GM04504 (cell line): ENCODE measurements at places on chromosomes 1 and 21.
A peak's percentile ranks its signal among the peaks of the same experiment; 100 is the strongest.

DNA sequence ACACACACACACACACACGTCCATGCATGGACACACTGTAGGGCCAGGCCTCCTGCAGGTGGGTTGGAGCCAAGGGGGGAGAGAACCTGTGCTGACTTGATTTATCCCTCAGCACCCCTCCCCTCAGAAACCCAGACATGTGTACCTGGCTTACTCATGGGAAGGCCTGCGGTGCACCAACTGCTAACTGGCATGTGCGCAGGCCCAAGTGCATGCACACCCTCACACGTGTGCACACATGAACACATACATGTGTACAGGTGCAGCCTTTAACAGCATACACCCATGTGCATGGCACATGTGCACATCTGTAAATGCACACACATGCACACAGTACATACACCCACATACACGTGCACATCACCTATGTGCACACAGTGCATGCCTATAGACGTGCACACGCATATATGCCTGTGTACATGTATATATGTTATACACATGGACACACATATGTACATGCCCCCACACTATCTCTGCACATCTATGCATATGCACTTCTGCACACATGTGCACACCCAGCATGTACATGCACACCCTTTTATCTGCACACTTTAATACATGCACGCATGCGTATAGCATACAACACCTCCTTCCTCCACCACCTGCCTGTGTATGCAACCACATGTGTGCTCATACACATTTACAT is 67.5 kb downstream of the TRIM11 start:
- DNase-seq = no peak

- no peak for DNase-seq
Measured at GRCh38 chr1:220123066-220123465, 29.1 kb downstream of the IARS2 start.

GRCh38 chr1:78855258-78855657 is 151.3 kb downstream of the ADGRL4 start:
- DNase-seq = no peak

- no peak for DNase-seq
Measured at GRCh38 chr1:6484826-6485167, 6.7 kb downstream of the PLEKHG5 start.

DNA sequence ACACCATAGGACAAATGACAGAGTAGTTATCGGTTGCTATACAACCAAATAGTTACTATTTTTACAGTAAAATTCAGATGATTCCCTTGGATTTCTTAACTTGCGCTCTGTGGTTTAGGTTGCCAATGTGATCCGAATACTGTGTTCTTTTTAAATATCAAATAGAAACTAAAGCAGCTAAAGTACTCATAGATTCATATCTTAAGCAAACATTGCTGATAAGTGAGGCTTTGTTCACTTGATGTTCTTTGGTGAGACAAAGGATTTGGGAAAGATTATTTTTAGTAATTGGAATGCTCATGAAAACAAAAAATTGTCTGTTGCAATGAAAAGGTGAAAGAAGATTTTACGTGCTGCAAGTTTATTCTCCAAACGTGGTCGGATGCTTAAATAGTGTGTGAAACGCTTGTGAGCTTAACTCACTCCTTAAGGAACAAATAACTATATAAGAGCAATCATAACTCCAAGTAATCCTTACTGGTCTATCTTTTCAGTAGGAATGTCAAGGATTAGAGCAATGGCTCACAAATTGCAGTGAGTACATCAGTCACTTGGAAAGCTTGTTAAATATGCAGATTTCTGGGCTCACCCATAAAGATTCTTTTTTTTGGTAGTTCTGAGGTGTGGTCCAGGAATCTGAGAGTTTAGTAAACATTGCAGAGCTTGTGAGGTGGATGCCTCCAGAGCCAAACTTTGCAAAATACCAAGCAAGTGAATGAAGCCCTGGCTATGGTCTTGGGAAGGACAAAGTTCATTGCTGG is 31.8 kb upstream of the PDC start:
- no peak for DNase-seq

DNA sequence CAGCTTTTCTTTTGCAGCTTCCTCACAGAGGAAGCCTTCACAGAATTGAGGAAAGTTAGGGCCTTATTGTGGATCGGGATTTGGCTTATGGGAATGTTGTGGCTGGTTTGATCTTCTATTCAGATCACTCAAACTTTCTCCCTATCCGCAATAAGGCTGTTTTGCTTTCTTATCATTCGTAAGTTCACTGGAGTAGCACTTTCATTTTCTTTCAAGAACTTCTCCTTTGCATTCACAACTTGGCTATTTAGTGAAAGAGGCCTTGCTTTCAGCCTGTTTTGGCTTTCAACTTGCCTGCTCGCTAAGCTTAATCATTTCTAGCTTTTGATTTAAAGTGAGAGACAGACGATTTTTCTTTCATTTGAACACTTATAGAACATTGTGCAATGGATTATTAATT is 181.9 kb upstream of the B3GALT2 start:
- no peak for DNase-seq

GRCh38 chr1:90977522-90977921 is 44.3 kb downstream of the ZNF644 start:
- DNase-seq = no peak

GRCh38 chr1:10186331-10187025 is 23.9 kb upstream of the KIF1B start:
- DNase-seq = peak; percentile 82

DNA sequence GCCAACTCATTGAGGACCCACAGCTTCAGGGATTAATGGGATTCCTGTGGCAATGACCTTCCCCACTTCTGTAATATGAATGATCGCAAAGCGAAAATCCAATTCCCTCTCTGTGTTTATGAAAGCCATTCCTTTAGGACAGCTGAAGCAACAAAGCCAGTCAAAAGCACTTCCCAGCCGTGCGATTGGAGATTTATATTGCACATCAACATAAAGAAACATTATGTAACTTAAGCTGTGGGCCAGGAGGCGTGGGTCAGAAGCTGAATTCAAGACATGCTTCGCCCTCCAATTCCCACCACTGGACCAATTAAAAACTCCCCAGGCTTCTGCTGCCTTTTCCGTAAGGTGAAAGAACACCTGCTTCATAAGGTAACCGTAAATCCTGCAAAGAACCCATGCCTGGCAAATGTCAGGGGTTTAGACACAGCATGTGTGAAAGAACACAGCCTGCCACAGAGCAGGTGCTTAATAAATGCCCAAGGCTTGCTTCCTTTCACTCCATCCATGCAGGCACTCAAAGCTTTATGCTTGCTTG is 138.9 kb upstream of the SOD1 start:
- DNase-seq = no peak

DNA sequence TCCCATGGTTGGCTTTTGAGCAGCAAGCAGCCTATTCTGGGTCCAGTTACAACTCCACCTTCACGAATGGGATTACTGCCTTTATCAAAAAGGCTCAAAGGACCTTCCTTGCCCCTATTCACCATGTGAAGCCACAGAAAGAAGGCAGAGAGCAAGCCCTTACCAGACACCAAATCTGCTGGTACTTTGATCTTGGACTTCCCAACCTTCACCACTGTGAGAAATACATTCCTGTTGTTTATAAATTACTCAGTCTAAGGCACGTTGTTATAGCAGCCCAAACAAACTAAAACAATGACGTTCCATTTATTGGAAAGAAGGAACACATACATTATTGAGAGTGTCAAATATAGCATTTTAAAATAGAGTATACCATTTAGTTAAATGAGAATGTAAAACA is 1557.9 kb downstream of the PLA2G4A start:
- DNase-seq = no peak

DNA sequence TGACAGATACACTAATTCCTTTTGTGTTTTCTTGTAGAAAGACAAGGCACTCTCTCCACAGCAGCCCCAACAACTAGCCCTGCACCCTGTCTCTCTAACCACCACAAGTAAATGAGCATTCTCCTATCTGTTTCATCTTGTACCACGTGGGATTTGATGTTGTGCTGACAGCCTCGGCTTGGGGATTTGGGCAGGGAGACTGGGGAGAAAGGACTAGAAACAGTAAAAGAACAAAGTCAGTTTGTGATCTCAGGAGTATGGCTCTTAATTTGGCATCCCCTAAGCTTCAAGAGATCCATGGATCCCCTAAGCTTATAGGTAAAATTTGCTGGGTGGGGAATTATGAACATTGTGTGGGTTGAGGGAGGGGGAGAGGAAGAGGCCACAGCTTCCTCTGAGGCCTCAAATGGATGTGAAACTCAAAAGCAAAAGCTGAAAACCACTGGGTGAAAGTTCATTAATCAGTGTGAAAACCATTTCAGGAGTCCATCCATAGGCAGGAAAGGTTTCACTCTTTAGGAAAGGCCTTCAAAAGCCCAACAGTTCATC is 3.1 kb downstream of the C1orf162 start:
- DNase-seq = no peak

DNA sequence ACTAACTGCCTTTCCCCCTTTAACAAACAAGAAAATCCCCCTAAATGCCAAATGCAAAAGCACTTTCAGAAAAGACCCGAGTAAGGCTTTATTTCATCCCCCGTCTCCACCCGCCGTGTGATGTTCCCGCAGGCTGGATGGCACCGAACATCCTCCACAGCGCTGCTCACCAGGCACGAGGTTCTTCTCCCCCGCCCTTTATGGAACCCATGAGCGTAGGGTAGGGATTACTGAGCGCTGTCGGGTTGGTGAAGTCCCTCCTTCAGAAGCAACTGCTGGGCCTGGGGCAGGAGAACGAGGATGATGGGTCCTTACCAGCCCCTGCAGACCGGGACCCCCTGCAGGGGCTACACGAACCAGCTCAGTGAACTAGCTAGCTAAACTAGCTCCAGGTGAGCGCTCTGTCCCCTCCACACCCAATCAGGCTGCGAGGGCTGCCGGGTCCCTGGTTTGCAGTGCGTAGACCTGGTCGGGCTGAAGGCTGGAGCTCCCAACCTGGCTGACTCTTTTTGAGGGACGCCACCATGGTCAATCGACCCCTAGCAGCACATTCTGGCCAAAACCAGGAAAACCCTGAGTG is 80.4 kb downstream of the ITPKB start:
- no peak for DNase-seq

DNA sequence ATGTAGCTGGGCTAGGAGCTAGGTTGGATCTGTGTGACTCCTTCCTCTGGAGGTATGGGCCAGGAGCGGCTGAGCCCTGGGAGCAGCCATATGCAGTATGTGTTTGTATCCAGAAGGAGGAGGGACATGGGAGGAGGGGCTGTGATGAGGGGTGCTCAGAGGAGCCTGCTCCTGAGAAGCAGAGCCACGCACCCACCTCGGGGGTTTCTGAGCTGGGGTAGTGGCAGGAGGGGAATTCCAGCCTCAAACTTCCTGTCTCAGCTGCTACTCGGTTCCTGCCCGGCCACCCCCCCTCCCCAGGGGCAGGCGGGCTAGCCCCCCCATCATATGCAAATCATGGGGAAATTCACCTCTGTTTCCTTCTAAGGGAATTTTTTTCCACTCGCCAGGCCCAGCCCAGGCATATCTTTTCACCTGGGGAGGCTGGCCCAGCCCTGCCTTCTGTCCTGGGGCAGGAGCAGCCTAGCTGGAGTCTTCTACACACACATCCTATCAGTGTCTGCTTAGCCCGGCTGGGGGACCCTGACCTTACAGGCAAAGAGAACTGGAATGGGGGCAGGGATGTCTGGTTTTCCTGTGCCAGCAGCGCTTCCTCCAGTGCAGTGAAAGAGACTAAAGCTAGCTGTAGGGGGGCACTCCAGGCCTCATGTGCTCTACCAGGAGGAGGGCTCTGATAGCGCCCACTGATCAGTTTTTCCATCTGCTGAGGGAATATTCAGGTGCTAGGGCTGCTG is 3.0 kb downstream of the ZC3H12A start:
- DNase-seq = no peak

DNA sequence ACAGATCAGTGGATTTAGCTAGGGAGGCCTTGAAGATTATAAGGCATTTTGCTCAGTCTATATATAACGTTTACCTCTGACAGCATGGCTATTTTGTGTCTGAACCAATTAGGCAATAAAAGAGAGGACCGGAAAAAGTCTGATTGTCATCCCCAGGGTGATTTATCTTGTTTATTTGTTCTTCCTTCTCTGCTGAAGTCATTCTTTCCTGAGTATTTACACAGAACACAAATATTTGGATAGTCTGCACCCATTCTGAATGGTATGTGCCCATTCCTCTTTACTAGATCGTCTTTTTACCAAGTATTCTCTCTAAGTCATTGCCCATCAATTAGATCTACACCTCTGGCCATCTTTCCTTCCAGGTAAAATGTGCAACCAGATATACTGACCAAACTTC is 1602.9 kb downstream of the KCNT2 start:
- DNase-seq = no peak

DNA sequence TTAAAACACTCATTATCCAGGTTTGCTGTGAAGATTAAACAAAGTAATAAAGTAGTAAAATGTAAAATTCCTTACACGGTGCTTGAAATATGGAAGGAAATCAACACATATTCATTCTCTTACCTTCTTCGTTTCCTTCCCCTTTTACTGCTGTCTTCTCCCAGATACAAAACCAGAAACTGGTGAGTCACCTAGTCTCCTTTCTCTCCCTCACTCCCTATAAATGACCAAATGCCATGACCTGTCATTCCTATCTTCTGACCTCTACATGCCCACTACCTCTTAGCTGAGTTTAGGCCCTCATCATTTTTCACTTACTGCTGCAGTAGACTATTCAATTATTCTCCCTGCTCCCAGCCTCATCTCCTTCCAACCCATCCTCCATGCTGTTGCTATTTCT is 4.3 kb upstream of the NR1I3 start:
- no peak for DNase-seq

GRCh38 chr1:110556471-110556807 is 37.5 kb upstream of the KCNA10 start:
- no peak for DNase-seq

GRCh38 chr1:200033511-200034261 is 6.2 kb downstream of the NR5A2 start:
- no peak for DNase-seq
